ENCODE measurements at places on chromosomes 12 and 14.

GRCh38 chr12:61956545-61956944, 303.7 kb upstream of the USP15 start:
- no peak for DNase-seq

DNA sequence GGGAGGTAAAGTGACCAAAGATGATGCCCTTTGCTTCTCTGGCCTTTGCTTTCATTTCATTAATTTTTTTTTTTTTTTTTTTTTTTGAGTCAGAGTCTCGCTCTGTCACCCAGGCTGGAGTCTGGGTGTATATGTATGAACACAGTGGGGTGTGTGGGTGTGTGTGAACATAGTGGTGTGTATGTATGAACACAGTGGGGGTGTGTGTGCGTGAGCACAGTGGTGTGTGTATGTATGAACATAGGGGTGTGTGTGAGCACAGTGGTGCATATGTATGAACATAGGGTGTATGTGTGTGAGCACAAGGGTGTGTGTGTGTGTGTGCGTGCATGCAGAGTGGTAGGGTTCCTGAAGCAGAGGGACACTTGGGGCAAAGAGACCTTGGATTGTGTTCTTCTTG, 9.6 kb downstream of the KLC1 start:
- DNase-seq: no peak

- DNase-seq: no peak
These were observed 113.4 kb upstream of the CPM start for GRCh38 chr12:69046363-69046762.

DNA sequence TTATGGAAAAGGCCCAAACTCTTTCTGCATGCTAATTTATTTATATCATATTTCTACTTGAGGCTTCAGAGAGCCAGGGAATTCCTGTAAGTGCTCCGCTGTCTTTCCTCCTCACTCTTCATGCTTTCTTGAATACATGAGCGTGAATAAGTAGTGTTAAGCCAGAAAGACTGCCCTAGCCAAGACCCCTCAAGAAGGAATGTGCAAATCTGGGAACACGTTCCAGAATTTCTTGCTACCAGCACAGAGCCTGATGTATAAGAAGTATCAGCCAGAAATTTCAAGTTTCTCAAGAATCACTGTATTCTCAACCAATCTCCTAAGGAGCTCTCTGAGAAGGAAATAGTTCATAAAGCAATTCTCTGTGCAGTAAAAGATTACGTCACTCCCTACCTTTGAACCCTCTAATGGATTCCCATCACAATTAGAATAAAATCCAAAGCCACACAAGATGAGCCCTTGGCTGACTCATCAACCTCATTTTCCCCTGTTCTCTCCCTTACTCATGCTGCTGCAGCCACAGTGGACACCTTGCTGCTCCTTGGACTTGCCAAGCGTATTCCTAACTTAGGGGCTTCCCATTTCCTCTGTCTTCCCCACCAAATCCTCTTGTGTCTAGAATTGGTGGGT, 6.9 kb upstream of the TSPAN8 start:
- DNase-seq: no peak

DNA sequence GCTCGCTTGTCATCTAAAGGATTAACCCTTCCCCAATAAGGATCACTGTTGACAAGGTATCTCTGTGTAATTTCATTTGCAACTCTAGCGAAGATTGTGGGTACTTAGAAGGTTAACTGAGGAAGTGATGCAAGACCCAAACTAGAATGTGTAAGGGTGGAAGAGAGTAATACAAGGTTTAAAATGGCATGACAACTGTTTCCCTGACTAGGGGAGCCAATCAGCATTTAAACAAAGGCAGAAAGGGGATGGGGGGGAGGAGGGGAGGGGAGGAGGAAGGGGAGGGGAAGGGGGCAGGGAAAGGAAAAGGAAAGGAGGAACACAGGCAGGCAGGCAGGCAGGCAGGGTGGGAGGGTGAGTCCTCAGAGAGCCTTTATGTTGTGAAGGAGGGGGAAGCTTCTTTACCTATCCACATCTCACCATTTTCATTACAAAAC, 31.1 kb downstream of the NRDE2 start:
- DNase-seq: no peak

GRCh38 chr14:55707365-55707804, 127.4 kb downstream of the KTN1 start:
- no peak for DNase-seq
